Activated CD4-positive, alpha-beta T cell treated with anti-CD3 and anti-CD28 coated beads for 36 hours (primary cell): ENCODE measurements at places on chromosomes 3 and 15. TPM values are rescaled to one million over a fixed set of nuclear protein-coding genes. Genes with fewer than 3 reads are reported as not detected.

The SOX14 gene
- total RNA-seq: not detected

DNA sequence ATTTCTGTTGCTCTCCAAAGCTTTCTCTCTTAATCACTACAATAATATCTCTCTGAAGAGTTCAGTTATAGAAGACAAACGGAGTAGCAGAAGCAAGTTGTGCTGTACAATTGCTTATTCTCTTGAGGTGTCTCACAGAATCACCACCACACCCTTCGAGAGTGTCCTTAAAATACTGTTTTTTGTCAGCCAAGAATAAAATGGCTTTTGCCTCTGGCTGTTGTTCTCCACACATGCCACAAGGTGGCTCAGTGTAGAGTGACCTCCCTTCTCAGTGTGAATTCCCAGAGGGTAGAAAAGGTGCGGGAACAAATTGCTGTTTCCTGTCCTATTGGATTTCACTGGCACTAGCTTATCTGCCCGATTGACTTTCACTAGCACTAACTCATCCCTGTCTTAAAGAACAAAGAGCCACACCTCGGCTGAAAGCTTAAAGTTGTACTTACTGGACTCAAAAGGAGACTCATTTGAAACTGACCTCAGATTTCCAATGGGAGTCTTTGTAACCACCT is 134.2 kb upstream of the SATB1 start:
- peaks cover 74% of the 10 kb centered on the region for H3K4me1 ChIP-seq
- H3K4me3 ChIP-seq: peak overlapping the region; percentile 53
- no peaks in the 10 kb centered on the region for H3K27me3 ChIP-seq
- H3K27ac ChIP-seq: peak overlapping the region; percentile 97
- peak; percentile 50 for DNase-seq

DNA sequence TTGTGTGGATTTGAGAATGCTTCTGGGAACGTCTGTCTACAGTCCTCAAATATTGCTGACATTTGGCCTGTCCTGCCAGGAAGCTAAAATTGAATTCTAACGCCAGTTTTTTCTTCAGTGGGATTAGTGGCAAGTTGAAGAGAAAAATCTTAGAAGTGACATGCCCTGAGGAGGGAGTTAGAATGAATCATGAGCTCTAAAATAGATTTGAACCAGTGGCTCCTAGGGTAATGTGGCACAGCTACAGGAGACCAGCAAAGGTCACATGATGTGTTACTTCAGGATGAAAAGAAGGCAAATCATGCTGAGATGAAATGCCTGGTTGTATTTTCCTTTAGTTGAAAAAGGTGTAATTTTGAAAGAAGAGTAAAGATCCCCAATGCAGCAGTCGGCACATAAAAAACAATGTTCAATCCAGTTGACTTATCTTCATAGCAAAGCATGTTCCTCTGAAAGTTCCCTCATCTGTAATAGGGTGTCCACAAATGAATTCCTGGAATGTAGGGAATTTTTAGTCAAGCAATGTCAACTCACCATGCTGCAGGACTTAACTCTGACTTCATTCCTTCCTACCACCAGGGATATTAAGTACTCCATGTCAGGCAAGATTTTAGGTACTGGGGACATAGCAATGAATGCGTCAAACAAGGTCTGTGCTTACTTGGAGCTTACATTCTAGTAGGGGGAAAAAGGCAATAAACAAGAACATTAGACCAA is 171.6 kb downstream of the CADPS start:
- no peaks in the 10 kb centered on the region for H3K4me1 ChIP-seq
- H3K27me3 ChIP-seq: no peaks in the 10 kb centered on the region
- DNase-seq: no peak

- no peaks in the 10 kb centered on the region for H3K36me3 ChIP-seq
- no peaks in the 10 kb centered on the region for H3K27me3 ChIP-seq
- H3K4me1 ChIP-seq: no peaks in the 10 kb centered on the region
- no peak overlapping the region for H3K4me3 ChIP-seq
Measured at GRCh38 chr3:145490088-145491048, 670.6 kb downstream of the PLOD2 start.

- no peaks in the 10 kb centered on the region for H3K4me1 ChIP-seq
- H3K36me3 ChIP-seq: no peaks in the 10 kb centered on the region
- H3K4me3 ChIP-seq: no peak overlapping the region
- H3K27me3 ChIP-seq: no peaks in the 10 kb centered on the region
- H3K27ac ChIP-seq: no peak overlapping the region
- no peak for DNase-seq
Measured at GRCh38 chr3:79351699-79352098, 416.1 kb downstream of the ROBO1 start.

The GAP43 gene
- not detected for total RNA-seq

DNA sequence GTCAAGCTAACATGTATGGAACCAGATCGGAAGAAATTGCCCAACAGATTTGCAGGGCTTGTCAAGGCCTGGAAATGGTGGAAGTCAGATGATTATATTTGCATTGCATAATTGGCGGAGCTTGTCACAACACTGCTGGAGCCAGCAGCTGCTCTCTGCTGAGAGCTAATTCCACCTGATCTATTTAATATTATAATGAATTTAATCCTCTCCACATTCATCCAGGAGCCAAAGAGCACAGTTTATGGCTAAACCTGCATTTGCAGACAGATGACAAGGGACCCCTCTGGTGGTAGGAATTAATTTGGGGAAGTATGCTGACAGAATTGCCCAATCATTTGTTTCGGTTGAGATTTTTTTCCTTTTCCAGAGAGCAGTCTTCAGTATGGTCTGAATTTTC is 730.2 kb downstream of the TUSC7 start:
- no peaks in the 10 kb centered on the region for H3K36me3 ChIP-seq
- H3K27ac ChIP-seq: no peak overlapping the region
- H3K4me1 ChIP-seq: no peaks in the 10 kb centered on the region
- no peak overlapping the region for H3K4me3 ChIP-seq
- DNase-seq: no peak
